ENCODE measurements at places on chromosomes 5 and 9.

GRCh38 chr5:132225165-132226032, 2.3 kb downstream of the P4HA2 start:
- DNase-seq, result peak; percentile 89

- no peak for DNase-seq
Measured at GRCh38 chr5:98402130-98402529, 371.3 kb upstream of the RGMB start.

DNA sequence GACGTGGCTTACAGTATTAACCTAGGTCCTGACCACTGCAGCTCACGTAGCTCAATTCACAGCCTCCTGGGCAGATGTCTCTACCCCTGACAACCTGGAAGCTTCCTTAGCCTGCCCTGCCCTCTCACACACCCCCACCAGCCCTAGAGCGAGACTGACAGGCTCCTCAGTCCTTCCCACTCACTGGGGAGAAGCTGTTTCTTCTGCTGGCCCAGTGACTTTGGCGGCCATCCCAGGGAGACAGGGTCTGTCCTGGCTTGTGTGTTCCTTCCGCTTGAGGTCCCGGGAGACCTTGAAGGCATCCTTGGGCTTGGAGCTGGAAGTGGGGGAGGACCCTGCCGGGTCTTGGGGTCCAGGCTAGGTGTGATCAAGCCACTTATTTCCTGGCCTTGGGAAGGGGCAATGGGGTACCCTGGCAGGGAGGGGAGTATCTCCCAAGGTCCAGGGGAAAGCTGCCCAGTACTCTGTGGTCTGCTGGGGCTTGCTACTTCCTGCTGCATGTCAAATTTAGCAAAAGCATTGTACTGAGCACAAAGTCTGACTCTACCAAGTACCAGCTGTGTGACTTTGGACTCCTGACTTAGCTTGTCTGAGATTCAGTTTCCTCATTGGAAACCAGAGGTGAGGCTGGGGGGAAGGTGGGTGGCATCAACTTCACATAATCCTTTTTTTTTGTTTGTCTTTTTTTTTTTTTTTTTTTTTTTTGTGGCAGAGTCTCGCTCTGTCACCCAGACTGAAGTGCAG, 1.9 kb downstream of the MIGA2 start:
- no peak for DNase-seq

- DNase-seq, result peak; percentile 64
Measured at GRCh38 chr9:106286249-106286648, 576.7 kb upstream of the ZNF462 start.

- no peak for DNase-seq
Measured at GRCh38 chr5:173624282-173624681, 7.8 kb upstream of the BOD1 start.

DNA sequence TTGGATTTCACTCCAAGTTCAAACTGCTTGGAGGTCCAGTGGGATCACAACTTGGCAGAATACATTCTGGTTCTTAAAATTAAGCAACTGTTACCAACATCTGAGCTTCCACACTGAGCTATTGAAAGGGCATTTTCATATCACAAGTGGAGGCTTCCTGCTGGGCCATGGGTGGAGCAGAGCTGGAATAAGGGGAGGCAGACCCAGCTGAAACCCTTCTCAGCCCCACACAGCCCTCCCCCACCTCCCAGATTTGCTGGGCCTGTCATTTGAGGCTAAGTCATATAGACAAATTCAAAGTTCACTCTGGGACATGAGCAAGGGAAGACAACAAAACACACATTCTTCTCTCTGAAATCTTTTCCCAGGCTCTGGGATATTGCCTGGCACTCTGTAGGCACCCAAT, 79.9 kb downstream of the ACTL7B start:
- DNase-seq, result no peak

GRCh38 chr5:113578091-113578490, 64.6 kb downstream of the YTHDC2 start:
- DNase-seq, result no peak

DNA sequence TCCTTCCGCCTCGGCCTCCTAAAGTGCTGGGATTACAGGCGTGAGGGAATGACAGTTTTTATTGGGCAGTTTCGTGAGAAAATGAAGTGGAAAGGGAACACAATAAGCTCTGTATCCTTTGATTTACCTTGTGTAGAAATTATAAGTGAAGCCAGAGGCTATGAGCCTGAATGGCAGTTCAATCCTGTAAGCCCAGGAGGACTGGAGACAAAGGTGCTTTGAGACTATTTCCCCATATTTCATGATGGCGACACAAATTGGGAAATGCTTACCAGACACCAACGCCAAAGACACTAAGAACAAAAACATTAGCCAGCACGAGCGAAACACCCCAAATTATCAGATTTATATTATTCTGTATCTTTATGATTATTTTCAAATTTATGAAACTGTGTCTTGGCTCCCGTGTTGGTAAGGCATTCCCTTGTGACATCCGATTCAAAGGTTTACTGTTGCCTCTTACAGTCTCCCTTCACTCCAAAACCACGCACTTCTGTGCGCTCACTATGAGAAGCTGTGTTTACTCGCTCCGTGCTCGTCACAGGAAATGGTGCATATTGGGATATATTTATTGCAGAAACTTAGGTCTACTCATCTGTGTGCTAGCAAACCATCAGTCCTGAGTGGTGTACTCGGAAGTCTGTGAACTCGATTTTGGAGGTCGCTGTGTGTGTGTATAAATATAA, 73.9 kb downstream of the SH3PXD2B start:
- no peak for DNase-seq

- DNase-seq, result no peak
Measured at GRCh38 chr5:55800924-55801323, 50.2 kb upstream of the IL31RA start.

GRCh38 chr5:61595426-61595825, 263.4 kb downstream of the ZSWIM6 start:
- no peak for DNase-seq

GRCh38 chr5:36664766-36665165, 58.4 kb downstream of the SLC1A3 start:
- DNase-seq, result no peak

DNA sequence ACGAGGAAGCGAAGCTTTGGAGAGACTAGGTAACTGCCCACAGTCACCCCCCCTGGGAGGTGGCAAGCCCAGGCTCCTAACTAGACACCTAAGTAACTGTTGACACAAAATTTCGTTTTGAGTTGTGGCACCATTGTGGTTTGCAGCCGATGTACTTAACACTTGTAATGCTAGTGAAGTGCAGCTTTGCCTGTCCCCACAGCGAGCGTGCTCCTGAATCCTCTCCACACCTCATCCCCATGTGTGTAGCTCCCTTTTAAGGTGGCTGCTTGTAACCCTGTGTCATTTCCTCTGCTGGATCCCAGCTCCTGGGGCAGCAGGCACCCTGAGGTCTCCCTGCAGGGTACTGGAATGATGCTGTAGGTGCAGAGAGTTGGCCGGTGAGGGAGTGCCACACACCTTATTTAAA, 114.9 kb downstream of the TRIO start:
- DNase-seq, result no peak

- DNase-seq, result peak; percentile 62
Measured at GRCh38 chr5:83512061-83512745, 40.7 kb downstream of the VCAN start.

- no peak for DNase-seq
Measured at GRCh38 chr9:86965636-86966395, 18.5 kb upstream of the GAS1 start.

DNA sequence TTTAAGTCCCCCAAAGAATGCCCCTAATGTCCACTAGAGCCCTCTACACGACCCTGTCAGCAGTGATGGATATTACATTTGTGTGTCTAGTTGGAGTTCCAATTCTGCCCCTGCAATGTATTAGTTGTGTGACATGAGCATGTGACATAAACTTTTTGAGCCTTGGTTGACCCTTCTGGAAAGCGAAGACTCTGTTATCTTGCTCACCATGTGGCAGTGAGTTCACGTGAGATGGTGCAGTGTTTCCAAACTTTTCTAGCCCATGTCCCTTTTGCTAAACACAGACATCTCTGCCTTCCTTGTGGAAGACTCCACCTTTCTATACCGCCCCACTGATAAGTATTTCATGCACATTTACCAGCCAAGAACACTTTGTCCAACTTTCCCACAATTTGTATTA, 87.0 kb upstream of the BOD1 start:
- no peak for DNase-seq

DNA sequence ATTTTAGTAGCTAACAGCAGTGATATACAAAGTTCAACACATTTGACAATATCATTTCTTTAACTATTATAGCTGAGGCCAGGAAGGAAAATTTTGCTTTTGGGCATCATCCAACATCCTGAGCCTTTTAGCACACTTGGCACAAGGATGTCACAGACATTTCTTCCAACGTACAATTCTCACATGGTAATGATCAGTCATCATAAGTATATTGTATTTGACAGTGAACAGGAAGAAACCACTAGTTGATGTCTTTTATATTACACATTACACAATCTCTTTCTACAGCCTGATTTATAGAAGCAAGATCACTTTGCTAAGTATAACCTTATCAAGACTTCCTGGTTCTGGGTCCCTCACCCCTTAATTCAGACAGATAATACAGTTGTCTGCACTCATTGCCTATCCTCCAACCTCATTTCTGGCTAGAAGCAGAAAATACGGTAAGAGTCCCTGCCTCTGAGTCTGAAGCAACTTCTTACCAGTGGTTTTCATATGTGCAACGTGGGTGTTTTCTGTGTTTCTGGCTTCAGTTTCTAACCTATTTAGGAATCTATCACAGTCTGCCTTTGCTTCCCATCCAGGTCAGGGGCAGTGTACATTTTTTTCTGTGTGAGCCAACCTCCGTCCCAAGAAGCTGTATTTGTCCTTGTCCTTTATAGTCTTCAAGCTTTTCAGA, 167.8 kb downstream of the PAM start:
- peak; percentile 13 for DNase-seq

GRCh38 chr5:2890011-2890410, 138.5 kb upstream of the IRX2 start:
- no peak for DNase-seq

GRCh38 chr9:122827761-122828093, 661 bp downstream of the PDCL start:
- DNase-seq, result peak; percentile 48

- DNase-seq, result no peak
Measured at GRCh38 chr5:82584631-82585030, 306.5 kb upstream of the RPS23 start.

- no peak for DNase-seq
Measured at GRCh38 chr5:168802337-168802736, 223.2 kb upstream of the PANK3 start.
